Sciatic nerve (tissue), 2 donors: ENCODE measurements at places on chromosomes 7 and 10. TPM values are rescaled to one million over a fixed set of nuclear protein-coding genes. Genes with fewer than 3 reads are reported as not detected.
A peak's percentile ranks its signal among the peaks of the same experiment; 100 is the strongest.

The METTL2B gene
- total RNA-seq = 23.3 TPM

The TRIM74 gene
- 2.0 TPM for total RNA-seq

The LIPN gene
- 0.31 TPM for total RNA-seq

The SLC37A3 gene
- 56.7 TPM for total RNA-seq

DNA sequence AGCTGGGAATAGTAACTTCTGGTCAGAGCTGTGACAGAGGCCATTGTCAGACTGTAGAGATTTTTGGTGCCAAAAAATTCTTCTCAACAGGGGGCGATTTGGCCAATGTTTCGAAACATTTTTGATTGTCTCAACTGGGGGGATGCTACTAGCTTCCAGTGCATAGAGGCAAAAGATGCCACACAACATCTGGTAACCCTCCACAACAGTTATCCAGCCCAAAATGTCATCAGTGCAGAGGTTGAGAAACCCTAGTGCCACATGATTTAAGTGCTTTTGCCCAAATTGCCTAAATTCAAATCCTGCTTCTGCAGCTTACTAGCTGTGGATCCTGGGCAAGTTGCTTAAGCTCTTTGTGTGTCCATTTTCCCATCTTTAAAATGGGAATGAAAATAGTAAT, 71.9 kb downstream of the FZD1 start:
- DNase-seq = no peak

- peak; percentile 33 for DNase-seq
Measured at GRCh38 chr10:133390597-133391248, 3.2 kb upstream of the MTG1 start.

The FAS gene
- 27.5 TPM for total RNA-seq

- DNase-seq = no peak
Measured at GRCh38 chr10:23981520-23982309, 227.2 kb upstream of the KIAA1217 start.

- DNase-seq = no peak
Measured at GRCh38 chr7:151115836-151116418, 29.7 kb downstream of the AGAP3 start.
